ENCODE measurements at places on chromosomes 2 and 18. TPM values are rescaled to one million over a fixed set of nuclear protein-coding genes. Genes with fewer than 3 reads are reported as not detected.

The UGT1A10 gene
- total RNA-seq = not detected

The REEP1 gene
- 0.25 TPM for total RNA-seq

The MTCL1 gene
- 0.43 TPM for total RNA-seq

The C1GALT1C1L gene
- total RNA-seq = 0.31 TPM
